Stimulated activated naive CD8-positive, alpha-beta T cell treated with anti-CD3 and anti-CD28 coated beads, Interleukin-15, amount 100 ng/mL, for 72 hours (primary cell): ENCODE measurements at places on chromosomes 16 and 17.

DNA sequence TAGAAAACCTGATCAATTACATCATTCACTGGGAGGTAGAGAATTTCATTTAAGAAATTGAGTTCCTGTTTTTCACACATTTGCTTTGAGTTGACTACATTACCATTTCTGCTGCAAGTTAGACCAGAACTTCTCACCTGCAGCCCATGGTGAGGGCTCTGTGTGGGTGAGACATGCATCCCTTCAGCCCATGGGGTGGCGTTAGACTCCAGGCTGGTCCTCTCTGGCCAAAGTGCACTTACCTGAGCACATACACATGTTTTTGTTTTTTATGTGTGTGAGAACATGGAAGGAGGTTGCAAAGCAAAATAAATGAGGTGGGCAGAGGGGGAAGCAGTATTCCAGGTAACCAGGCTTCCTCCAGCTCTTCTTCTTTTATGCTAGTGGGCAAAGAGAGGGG is 470.2 kb downstream of the PMP22 start:
- DNase-seq = no peak

- no peak for DNase-seq
Measured at GRCh38 chr17:39244016-39244599, 18.4 kb upstream of the STAC2 start.

GRCh38 chr17:4899341-4900230 is at the start of gene C17orf107:
C17orf107 (plus strand) TSS chr17:4899536; CDS start chr17:4899763, 227 bp downstream.
- peak; percentile 96 for DNase-seq

DNA sequence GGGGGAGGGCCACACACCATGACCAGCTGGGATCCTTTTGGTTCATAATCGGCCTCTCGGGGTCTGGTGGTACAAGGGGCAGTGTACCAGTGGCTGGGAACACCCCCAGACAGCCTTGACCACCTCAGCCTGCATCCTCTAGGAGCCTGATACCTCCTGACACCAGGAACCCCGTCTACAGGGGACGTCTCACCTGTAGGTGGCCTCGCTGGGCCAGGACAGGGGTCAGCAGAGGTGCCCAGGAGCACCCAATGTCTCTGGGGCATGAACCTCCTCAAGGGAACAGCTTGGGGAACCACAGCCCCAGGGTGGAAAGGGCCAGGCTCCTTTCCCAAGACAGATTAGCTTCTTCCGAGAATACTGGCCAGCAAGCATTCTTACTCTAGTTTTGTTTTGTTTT is 2.5 kb upstream of the METRNL start:
- no peak for DNase-seq

GRCh38 chr17:43900858-43901754 is 6.2 kb downstream of the MPP2 start:
- DNase-seq = no peak

- DNase-seq = no peak
Measured at GRCh38 chr16:86905302-86905701, 327.0 kb downstream of the FOXL1 start.

DNA sequence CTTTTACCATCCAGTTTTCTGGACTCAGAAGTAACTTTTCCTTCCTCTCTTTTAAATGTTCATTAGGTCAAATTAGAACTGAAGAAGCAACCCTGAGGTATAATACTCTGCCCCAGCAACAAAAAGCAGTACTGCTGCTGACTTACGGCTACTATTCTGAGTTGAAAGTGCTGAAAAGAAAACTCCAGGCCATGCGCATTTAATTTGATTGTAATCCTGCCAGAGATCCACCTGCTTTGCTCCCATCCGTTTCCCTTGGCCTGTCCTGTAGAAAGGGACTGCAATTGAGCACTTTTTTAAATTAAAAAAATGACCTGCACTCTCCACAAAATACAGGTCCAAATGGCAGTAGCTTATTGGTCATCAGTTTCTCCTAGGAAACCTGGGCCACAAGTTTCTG is 61.6 kb downstream of the PITPNC1 start:
- DNase-seq = no peak

GRCh38 chr16:66682271-66682670 is 14.3 kb downstream of the CMTM4 start:
- no peak for DNase-seq

DNA sequence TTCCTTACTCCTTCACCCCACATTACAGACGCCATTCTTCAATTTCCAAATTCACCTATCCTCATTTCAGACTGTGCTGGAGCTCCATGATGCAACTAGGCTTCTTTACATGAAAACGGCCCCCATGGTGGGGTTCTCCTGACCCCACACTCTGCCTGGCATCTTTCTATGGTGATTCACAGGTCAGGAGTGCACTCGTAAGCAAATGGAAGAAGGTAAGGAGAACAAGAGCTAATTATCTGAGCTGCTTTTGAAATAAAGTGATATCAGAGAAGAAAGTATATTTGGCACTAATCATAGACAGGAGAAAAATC is 27.5 kb upstream of the SUPT4H1 start:
- no peak for DNase-seq

- DNase-seq = no peak
Measured at GRCh38 chr17:73782641-73783381, 138.6 kb upstream of the SDK2 start.

DNA sequence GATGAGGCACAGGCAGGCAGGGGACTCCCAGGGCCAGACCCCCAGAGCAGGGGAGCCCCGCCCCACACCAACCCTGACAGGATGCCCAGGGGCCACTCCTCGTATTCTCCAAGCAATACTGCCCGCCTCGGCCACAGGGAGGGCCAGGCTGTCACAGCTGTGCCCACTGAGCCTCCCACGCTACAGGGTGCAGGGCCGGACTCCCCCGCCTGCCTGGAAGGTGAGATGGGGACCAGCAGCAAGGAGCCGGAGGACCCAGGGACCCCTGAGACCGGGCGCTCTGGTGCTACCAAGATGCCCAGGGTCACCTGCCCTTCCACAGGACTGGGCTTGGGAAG is 18.8 kb upstream of the ZFPM1 start:
- no peak for DNase-seq

GRCh38 chr17:35747540-35748017 is 5.5 kb downstream of the GAS2L2 start:
- peak; percentile 79 for DNase-seq

DNA sequence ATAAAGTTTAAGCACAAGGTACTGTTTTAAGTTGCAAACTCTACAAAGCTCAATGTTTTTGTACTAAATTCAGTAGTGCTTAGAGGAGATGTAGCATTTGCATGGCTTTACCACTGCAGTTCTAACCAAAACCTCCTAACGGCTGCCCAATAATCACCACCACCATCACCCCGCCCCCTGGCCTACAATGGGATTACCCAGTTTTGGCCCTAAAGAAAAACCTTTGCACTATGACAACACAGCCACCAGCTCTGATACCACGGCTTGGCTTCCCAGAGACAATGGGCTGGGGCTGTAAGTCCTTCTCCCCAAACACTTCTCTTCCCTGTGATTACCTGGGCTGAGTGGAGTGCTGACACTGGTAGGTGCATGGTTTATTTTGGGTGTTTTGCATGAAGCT is 58.4 kb upstream of the MTMR4 start:
- DNase-seq = no peak

DNA sequence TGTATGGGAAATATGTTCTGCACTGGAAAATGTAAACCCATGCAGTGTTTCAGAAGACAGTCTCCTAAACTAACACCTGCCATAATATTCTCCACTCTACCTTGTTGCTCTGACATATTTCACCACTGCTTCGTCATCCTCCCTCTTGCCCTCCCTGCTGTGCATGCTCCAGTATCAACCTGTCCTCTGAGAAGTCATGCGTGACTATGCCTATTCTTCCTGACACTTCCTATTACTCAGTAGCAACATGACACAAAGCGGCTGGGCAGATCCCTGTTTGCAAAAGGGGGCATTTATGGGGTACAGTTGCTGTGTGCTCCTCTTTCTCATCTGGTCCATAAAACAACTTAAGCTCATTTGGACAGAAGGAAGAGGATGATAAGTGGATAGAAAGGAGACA is 805.6 kb upstream of the EEF2KMT start:
- DNase-seq = no peak

GRCh38 chr16:20610211-20610891 is 34.2 kb upstream of the ACSM2B start:
- DNase-seq = no peak

- DNase-seq = peak; percentile 12
Measured at GRCh38 chr16:58306327-58306726, 11.5 kb upstream of the PRSS54 start.

DNA sequence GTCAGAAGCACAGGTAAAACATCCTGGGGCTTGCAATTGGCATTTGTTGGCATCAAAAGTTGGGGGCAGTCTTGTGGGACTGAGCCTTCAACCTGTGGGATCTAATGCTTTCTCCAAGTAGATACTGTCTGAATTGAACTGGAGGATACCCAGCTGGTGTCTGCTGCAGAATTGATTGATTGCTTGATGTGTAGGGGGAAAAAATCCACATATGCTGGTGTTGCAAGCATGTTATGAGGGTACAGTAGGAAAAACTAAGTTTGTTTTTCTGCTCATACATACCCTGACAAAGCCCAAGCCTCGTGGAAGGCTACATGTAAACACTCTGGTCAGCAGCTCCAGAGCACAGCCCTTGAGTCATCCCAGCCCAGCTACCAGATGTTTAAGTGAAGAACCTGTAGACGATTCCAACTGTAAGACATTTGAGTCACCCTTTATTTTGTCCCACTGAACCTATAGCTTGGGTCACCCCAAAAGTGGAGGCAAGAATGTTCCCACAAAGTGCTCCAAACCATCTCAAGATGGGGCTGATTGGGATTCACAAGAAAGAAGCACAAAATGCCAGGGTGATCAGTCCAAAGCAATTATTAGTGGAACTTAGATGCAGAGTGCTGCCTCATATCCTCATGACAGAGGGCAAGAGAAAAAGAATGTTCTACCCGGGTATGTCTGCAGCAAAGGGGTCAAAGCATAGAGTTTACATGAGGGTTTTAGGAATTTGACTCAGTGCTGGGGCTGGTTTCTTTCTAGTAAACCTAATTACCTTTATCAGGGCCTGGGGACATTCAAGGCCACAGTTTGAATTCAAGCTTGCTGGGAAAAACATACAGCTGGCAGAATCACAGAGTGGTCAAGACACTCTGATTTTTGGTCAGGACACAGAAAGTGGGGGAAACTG is 9.6 kb upstream of the APPBP2 start:
- no peak for DNase-seq

DNA sequence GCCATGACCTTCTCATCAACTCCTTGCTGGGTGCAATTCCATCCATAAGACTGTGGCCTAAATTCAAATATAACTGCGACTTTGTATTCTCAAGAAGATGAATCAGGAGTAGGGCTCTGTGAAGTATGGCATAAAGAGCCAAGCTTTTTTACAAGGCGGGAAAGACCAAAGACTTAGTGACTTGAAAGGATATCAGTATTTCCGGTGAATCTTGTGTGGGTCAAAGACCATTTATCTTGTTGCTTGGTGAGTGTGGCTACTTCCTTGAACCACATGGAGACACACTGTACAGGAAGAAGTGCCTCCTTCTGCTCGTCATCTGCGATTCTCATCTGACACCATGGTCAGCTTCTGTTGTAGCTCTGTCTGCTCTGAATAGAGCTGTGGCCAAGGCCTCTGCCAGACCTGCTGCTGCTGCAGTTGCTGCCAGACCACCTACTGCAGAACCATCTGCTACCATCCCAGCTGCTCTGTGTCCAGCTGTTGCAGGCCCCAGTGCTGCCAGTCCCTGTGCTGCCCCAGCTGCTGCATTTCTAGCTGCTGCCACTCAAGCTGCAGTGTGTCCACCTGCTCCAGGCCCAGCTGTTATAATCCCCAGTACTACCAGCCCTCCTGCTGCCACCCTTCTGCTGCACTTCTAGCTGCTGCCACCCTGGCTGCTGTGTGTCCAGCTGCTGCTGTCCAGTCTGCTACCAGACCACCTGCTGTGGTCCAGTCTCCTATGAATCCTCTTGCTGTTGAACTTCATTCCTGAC is 6.1 kb upstream of the KRTAP2-4 start:
- DNase-seq = no peak

DNA sequence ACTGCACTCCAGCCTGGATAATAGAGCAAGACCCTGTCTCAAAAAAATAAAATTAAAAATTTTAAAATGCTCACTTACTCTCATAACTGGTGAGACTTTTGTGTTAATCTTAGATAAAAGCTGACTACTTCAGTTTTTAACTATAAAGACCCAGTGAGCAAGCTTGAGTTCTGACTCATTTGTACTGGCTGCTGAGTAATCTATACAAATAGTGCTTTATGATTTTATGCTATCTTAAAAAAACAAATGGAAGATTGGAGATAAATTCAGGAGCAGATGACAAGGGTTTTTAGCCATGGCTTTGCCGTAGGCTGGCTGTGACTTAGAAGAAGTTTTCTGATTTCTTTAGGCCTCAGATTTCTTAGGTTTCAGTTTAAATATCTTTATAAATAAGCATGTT is 30.5 kb downstream of the SNTB2 start:
- DNase-seq = no peak

GRCh38 chr17:38893113-38893512 is 23.3 kb downstream of the LASP1 start:
- no peak for DNase-seq

DNA sequence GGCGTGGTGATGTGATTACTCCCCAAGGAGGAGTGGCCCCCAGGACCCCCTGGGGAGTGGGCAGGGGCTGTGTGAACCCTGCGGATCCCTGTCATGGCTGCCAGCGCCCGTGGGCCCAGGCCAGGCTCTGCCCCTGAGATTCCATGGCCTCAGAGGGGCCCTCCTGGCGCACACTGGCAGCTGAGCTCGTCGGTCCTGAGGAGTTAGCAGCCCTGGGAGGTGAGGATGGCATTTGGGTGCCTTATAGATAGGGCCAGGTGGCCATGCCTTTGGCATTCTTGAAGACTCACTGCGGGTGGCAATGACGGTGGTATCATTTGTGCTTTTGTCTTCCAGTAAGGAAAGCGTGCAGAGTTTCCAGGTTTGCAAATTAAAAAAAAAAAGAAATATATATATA is 146.8 kb upstream of the GSE1 start:
- no peak for DNase-seq

GRCh38 chr16:79482011-79482410 is 118.5 kb downstream of the MAF start:
- no peak for DNase-seq

GRCh38 chr16:73171901-73172240 is 123.9 kb upstream of the ZFHX3 start:
- DNase-seq = no peak

GRCh38 chr16:12538667-12539091 is 265.0 kb downstream of the CPPED1 start:
- no peak for DNase-seq

- DNase-seq = no peak
Measured at GRCh38 chr16:88966986-88967829, 9.8 kb downstream of the CBFA2T3 start.
